ENCODE measurements at places on chromosomes 4 and X.

DNA sequence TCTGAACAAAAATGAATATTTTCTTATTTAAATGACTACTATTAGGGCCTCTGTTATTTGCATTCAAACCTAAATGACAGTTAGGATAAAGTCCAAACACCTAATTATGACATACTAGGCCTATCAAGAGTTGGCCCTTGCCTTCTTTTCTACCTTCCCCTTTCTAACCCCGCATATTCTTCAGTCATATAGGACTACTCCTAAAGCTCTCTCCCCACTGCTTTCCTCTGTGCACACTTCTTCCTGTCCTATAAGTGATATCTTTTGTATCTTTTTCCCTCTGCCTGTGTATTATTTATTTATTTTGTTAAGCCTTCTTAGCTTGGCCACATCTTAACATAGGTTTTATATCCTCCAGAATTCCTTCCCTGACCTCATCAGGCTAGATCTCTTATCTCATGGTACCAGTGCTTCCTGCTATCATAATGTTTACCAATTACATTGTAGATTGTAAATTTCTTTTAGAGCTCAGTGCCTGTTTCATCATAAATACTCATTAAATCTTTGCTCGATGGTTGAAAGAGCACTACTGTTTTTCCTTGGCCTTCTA lies 22.5 kb downstream of the ERVMER34-1 start:
- DNase-seq, result no peak
- no peaks in the 10 kb centered on the region for H3K4me1 ChIP-seq
- H3K27ac ChIP-seq, result no peak overlapping the region
- no peak overlapping the region for H3K4me3 ChIP-seq
- no peaks in the 10 kb centered on the region for H3K36me3 ChIP-seq

DNA sequence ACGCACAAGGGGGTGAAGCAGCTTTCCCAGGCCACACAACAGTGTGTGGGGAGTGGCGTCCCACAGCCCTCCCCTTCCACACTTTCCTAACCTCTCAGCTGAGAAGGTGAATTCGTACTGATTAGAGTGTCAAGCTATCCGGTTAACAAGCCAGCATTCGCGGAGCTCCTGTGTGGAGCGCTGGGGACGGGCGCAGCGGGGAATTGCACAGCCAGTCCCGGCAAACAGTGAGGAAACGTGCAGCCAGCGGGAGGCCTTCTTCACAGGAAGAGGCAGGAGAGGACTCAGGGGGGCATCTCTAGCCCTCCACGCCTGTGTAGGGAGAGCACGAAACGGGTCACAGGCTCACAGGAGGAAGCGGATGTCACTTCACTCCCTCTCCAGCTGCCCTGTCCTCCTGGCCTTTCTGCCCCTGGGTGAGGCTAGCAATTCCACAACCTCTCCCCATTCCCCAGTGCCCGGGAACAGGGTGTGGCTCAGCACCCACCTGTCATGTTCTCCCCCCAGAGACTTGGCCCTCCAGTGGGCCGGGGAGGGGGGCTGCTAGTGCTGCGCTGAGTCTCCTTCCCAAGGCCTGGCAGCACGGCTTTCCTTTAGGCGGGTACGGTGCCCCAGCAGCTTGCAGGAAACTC lies 117.3 kb downstream of the CPZ start:
- no peak overlapping the region for H3K4me3 ChIP-seq
- no peak for DNase-seq
- H3K27ac ChIP-seq, result no peak overlapping the region
- H3K27me3 ChIP-seq, result no peaks in the 10 kb centered on the region
- no peaks in the 10 kb centered on the region for H3K4me1 ChIP-seq

DNA sequence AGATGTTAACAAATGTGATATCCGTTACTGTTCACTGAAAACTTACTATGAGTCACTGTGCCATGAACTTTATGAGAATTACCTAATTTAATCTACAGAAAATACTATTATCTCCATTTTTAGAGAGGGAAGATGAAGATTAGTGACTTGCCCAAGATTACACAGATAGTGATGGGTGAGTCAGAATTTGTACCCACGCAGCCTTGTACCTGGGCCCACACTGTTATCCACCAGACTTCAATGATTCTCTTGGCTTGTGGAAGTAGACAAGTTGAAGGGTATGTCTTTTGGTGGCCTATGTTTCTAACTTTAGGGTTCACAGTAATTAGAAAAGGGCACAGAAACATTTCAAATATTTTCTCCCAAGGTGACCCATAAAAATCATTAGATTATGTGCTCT lies 472.5 kb upstream of the NR3C2 start:
- H3K27ac ChIP-seq, result no peak overlapping the region
- H3K36me3 ChIP-seq, result no peaks in the 10 kb centered on the region
- H3K4me1 ChIP-seq, result no peaks in the 10 kb centered on the region
- no peaks in the 10 kb centered on the region for H3K27me3 ChIP-seq
- no peak overlapping the region for H3K4me3 ChIP-seq
- no peak for DNase-seq

- no peak overlapping the region for H3K4me3 ChIP-seq
- no peaks in the 10 kb centered on the region for H3K27me3 ChIP-seq
- no peak for DNase-seq
- no peaks in the 10 kb centered on the region for H3K36me3 ChIP-seq
- H3K27ac ChIP-seq, result no peak overlapping the region
Measured at GRCh38 chr4:99855678-99856077, 38.5 kb downstream of the LAMTOR3 start.

DNA sequence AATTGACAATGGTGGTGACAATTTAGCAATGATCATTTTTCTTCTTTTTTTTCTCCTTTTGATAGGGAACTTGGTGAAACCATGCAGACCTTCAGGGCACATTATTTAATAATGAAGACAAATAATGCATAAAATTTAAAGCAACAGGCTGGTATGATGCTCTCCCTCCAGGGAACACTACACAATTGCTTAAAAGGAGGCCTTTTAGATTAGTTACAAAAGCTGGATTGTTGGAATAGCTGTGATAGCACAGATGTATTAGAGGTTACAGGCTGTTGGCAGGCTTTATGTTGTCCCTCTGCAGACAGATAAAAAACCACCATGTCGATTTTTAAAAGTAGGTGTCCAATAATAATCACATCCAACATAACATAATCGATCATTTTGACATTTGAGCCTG lies 307.0 kb downstream of the ADGRL3 start:
- no peak overlapping the region for H3K27ac ChIP-seq
- H3K36me3 ChIP-seq, result no peaks in the 10 kb centered on the region
- H3K27me3 ChIP-seq, result no peaks in the 10 kb centered on the region
- no peak overlapping the region for H3K4me3 ChIP-seq
- H3K4me1 ChIP-seq, result no peaks in the 10 kb centered on the region
